ENCODE measurements at places on chromosomes 2 and 18.
A peak's percentile ranks its signal among the peaks of the same experiment; 100 is the strongest.

- DNase-seq = peak; percentile 61
Measured at GRCh38 chr18:80200932-80201672, 46.2 kb downstream of the PARD6G start.

- DNase-seq = no peak
Measured at GRCh38 chr2:135620198-135620597, 88.9 kb downstream of the R3HDM1 start.

DNA sequence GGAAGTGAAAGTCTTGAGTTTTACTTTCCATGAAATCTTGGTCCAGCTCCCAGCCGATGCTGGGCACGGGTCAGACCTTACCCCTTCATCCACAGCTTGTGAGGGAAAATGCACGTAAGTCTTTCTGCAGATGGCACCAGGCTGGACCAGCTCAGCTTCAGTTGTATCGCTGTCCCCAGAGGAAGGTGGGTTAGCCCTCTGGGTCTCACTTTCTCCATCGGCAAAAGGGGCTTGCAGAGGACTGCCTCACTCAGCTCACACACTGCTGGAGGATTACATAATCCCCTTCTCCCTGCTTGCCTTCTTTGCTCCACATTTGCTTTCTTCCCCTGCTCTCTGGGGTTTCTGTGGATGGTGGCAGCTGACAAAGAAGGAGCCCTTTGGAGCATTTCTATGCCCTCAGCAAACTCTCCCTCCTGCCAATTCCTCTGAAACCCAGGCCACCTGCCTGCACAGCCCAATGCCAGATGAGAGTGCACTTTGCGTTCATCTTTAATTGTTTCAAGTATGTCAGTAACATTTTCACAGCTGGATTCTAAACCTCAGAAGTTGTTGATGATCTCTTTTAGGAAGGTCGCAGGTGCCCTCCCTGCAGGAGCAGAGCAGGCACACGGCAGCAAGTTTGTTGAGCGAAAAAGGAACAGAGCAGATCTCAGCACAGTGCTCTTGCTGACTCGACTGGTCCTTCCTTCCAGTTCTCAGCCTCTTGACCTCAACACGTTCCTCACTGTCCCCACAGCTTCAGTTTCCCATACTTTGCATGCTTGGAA lies 155.6 kb upstream of the GLI2 start:
- no peak for DNase-seq

GRCh38 chr2:145076085-145076484 lies 556.2 kb upstream of the ZEB2 start:
- DNase-seq = no peak

DNA sequence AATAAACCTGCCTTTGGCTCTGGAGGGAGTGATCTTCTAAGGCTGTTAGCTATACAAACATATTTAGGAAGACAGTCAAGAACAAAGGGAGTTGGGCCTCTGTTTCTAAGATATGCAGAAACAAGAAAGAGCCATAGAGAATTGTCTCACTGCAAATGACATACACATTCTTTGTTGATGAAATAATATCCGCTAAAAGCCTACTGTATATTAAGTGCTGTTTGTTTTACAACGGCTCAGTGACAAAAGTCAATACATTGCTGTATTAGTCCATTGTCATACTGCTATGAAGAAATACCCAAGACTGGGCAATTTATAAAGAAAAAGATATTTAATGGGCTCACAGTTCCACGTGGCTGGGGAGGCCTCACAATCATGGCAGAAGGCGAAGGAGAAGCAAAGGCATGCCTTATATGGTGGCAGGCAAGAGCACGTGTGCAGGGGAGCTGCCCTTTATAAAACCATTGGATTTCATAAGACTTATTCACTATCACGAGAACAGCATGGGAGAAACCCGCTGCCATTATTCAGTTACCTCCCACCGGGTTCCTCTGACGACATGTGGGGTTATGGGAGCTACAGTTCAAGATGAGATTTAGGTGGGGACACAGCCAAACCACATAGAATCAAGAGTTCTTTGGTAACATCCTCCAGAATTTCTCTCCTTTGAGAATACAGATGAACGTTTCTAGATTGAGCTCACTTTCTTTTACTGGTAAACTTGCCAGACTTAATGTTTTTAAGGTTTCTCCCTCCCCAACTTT lies 157.8 kb downstream of the PIK3C3 start:
- DNase-seq = no peak

- no peak for DNase-seq
Measured at GRCh38 chr2:37361216-37361815, 16.9 kb downstream of the QPCT start.

DNA sequence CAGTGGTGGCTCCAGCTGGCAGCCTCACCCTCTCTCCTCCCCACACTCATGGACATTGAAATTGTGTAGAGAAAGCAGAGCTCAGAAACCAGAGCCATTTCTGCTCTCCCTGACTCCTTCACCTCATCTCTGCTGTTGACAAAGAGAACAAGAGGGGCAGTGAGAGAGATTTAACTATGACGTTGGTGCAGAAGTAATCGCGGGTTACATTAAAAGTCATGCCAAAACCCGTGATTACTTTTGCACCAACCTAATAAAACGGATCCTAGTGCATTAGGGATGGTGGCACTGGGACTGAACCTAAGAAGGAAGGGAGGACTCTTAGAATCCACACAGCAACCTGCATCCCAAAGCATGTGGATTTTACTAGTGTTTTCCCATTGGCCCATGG lies 113.3 kb upstream of the CDC42EP3 start:
- no peak for DNase-seq

GRCh38 chr2:178962805-178963433 lies 87.0 kb downstream of the CCDC141 start:
- no peak for DNase-seq

DNA sequence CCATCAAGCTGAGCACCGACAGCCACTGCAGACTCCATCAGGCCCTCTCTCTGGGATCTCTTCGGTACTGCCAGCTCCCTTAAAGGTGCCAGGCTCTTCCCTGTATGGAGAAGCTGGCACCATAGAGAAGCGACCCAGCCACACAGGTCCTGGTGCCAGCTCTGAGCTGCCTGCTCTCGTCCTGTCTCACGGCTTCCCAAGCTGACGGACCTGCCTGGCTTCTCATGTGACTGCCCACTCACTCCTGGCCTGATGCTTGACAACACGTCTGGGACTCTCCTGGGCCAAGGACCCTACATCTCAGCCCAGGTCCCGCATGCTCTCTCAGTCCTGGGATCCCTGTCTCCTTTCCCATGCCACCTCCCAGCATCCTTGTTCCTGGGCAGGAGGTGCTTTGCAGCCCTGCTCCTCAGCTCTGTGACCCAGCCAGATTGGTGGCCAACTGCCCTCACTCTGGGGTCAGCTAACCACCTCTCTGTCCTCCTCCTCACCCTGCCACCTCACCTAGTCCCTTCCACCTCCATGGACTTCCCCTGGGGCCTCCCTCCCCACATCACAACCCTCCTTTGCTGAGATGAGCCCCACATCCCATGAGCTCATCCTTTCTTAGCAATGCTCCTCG lies 12.5 kb upstream of the ATOH8 start:
- DNase-seq = no peak

GRCh38 chr2:67776276-67776675 lies 286.5 kb downstream of the C1D start:
- DNase-seq = no peak

- DNase-seq = no peak
Measured at GRCh38 chr2:70832386-70832785, 3.2 kb downstream of the CD207 start.

- peak; percentile 18 for DNase-seq
Measured at GRCh38 chr2:219697811-219698747, 70.6 kb downstream of the SLC4A3 start.

- DNase-seq = no peak
Measured at GRCh38 chr18:51437280-51438271, 240.1 kb upstream of the MEX3C start.
